ENCODE measurements at places on chromosomes 3 and 15. TPM values are rescaled to one million over a fixed set of nuclear protein-coding genes. Genes with fewer than 3 reads are reported as not detected.
A peak's percentile ranks its signal among the peaks of the same experiment; 100 is the strongest.

TNNC1 gene
- 3.3 TPM for total RNA-seq

STT3B gene
- total RNA-seq, result 196 TPM

DNA sequence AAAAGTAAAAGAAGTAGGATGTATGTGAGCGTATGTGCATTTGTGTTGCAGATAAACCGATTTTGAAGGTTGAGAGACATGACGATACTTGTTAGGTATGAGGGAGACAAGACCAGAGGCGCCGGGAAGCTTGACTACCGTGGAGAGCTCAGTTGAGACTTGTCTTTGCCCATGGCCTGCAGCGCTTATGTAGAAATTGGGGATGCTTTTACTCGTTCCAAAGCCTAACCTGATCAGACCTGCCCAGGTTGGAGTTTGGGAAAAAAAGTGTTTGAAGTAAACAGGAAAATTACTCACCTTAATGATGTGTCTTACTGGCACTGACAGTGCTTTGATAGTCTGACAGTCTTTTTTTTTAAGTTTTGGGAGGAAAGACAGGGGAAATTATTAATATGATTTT is 202.8 kb downstream of the TP63 start:
- DNase-seq, result no peak

DNA sequence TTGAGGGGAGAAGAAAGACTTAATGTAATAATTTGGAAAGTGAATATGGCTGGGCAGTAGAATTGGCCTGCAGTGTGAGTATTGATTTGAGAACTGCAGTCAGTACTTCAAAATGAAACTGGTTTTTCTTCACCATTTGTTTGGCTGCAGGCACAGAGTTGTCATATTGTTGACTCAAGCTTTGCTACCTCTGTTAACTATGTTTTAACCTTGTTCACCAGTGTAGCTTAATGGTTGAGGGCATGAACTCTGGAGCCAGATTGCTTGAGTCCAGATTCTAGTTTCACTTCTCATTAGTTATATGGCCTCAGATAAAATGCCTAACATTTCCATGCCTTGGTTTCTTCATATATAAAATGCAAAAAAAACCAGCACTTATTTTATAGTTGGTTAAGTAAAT is 64.1 kb downstream of the CFAP44 start:
- no peak for DNase-seq

MAP2K1 gene
- total RNA-seq, result 42.8 TPM

- DNase-seq, result no peak
Measured at GRCh38 chr15:78565951-78566774, 843 bp downstream of the CHRNA5 start.

TNK2 gene
- 28.3 TPM for total RNA-seq

FBXO40 gene
- total RNA-seq, result 0.06 TPM

DNA sequence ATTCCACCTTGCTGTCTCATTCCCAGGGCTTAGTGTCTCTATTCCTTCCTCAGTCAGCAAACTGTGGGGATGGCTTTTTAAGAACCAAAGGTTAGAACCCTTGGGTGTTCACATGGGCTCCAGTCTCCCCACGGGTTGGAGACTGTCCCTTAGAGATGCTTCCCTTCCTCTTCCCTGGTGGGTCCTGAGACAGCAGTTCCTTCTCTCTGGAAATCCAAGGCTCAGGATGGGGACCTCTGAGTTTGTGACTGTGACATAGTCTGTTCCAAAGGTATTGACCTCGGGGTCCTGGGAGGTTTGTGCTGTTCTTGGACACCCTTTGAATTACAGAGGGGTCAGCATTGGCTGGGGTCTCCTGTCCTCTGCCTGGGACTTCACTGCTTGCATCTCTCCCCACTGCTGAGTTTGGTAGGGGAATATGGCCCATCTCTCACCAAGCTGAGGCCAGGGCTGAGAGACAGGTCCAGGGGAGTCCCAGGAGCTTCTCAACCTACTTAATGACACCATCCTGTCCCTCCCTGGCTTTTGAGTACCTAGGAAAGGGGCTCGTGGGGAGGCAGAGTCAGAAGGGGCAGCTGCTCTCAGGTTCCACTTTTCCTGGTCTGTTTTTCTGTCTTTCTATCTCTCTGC is 1.5 kb downstream of the GRM2 start:
- no peak for DNase-seq

MRPS22 gene
- 59.3 TPM for total RNA-seq

DNA sequence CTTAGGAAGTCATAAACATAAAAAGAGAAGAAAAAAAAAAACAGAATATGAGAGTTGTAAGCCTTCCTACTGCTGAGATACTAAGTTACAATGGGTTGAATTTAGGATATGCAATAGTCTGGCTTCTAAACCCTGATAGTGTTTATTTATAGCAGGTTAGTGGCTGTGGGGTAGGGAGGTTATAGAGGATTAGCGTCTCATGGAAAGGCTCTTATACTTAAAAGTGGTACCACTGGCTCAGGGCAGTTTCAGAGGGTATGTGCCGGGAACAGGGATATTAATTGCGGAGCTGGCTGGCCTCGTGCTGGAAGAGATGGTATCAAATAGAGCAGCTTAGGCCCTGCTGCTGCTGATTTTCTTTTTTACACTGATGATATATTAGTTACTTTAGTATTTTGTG is 60.8 kb downstream of the PFN2 start:
- DNase-seq, result no peak

FRMD5 gene
- total RNA-seq, result 20.8 TPM

DNA sequence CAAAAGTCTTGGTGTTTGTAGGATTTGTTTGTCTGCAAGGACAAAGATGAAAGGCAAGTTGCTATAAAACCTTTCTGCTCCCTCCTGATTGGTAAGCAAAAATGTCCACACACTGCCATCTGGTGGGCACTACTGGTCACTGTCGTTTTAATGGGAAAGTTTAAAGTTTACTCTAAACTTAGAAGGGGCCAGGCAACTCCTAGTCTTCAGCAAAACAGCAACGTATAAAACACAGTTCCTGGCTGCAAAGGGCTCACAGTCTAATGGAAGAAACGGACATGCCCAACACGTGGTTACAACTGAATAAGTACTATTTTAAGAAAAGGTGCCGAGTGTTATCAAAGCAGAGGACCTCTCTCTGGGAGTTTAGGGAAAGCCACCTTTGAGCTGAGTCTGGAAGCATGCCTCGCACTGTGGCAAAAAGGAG is 23.7 kb upstream of the TPRG1 start:
- DNase-seq, result peak; percentile 54

DNA sequence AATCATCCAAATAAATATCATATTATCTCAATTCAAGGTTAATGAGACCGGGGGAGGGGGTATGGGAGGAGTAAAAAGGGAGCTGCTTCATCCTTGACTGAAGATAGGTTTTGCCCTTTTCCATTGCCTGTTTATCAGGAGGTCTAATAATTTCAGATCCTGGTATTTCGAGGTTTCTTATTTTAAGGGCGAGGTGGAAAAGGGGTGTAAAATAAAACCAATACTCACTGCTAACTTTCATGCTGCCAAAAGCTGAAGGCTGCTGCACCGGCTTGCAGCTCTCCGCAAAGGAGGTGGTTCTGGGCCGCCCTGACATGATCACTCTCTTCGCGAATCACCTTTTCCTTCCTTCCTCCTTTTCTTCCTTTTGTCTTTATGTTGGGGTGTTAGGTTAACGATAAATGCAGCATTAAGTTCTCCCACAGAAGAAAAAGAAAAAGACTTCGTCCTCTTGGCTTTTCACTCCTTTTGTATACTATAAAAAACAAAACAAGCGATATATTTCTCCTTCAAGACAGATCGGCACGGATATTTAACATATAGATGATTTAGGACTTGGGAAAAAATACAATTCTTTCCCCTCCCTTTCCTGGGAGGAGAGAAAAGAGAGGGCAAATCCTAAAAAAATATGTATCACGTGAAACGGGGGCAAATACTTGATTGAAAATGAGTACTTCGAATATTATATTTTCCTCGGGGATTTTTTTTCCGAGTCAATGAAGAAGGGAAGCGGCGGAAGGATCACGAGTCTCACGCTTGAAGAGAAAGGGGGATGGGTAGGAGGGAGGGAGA is 932 bp downstream of the GSK3B start:
- peak; percentile 95 for DNase-seq

GRCh38 chr3:118990823-118991560 is 43.7 kb downstream of the IGSF11 start:
- no peak for DNase-seq

DNA sequence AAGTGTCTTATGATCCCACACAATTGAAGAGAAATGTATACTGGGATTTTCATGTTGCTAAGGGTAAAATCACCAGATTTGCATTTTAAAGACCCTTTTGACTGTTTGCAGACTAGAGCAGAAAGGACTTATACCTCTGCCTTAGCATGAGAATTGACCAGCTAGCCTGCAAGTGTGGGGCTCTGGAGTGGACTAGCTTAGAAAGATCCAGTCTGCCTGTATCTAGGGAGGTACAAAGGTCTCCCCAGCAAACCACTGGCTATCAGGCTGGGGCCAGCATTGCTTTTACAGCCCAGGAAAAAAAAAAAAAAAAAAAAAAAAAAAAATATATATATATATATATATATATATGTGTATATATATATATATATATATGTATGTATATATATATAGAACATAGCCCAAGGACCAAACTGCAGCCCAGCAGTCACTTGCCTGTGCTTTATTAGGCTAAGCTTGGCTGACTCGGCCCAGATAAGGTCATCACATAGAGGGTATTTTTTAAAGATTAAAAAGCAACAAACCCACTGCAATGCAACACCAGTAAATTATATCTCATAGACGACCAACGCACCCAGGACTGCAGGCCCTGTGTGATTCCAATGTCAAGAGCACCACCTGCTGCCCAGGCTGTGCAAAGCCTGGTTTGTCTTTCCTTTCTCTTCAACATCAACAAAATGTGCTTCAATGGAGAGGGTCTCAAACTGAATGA is 63.7 kb downstream of the DCLK3 start:
- DNase-seq, result peak; percentile 91

GRCh38 chr15:81485806-81486205 is 111.8 kb upstream of the TMC3 start:
- no peak for DNase-seq

DNA sequence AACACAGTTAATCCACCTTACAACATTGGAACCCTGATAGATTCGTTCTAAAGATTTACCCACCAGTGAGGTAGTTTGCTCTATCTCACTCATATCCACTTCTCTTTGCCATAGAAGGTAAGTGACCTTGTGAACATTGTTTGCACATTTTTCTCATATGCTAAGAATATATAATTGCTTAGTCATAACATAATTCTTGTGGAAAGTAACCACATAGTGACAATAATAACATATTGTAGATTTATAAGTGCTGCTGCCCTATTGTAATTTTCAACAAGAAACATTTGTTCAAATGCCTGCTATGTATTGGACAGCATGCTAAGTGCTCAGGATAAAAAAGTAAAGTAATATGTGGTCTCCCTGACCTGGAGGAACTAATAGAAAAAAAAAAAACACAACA is 554.2 kb upstream of the KCNMB2 start:
- DNase-seq, result no peak

MYO9A gene
- total RNA-seq, result 116 TPM

- DNase-seq, result no peak
Measured at GRCh38 chr3:113286524-113286923, 75.2 kb downstream of the BOC start.

GRCh38 chr3:108669208-108669607 is 79.7 kb downstream of the DZIP3 start:
- no peak for DNase-seq

DNA sequence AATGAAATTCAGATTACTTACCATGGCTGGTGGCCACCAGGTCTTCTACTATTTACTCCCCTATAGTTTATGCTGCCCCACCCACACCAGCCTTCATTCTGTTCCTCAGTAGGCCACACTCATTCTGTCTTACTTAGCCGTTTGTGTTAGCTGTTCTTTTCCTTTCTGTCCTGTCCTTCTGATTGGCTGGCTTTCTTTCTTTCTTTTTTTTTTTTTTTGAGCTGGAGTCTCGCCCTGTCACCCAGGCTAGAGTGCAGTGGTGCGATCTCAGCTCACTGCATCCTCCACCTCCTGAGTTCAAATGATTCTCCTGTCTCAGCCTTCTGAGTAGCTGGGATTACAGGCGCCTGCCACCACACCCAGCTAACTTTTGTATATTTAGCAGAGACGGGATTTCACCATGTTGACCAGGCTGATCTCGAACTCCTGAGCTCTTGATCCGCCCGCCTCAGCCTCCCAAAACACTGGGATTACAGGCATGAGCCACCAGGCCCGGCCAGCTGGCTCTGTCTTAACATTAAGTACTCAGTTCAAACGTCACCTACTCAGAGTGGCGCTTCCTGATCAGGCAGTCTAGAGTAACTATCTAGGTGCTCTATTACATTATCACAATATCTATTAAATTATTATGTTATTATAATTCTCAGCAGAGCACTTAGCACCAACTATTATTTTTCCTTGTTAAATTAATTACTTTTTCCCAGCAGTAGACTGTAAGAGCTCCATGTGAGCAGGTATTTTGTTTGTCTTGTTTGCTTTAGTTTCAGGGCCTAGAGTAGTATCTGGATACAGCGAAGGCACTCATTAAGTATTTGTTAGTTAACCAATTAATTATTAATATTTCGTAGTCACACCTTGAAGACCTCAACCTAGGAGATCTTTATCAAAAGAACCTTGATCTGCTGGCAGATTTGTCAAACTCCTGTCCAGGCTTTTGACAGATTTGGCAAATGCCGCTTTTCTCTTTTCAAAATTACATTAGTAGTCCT is 6.4 kb downstream of the CMSS1 start:
- DNase-seq, result no peak

B3GALNT1 gene
- total RNA-seq, result 52.8 TPM

DNA sequence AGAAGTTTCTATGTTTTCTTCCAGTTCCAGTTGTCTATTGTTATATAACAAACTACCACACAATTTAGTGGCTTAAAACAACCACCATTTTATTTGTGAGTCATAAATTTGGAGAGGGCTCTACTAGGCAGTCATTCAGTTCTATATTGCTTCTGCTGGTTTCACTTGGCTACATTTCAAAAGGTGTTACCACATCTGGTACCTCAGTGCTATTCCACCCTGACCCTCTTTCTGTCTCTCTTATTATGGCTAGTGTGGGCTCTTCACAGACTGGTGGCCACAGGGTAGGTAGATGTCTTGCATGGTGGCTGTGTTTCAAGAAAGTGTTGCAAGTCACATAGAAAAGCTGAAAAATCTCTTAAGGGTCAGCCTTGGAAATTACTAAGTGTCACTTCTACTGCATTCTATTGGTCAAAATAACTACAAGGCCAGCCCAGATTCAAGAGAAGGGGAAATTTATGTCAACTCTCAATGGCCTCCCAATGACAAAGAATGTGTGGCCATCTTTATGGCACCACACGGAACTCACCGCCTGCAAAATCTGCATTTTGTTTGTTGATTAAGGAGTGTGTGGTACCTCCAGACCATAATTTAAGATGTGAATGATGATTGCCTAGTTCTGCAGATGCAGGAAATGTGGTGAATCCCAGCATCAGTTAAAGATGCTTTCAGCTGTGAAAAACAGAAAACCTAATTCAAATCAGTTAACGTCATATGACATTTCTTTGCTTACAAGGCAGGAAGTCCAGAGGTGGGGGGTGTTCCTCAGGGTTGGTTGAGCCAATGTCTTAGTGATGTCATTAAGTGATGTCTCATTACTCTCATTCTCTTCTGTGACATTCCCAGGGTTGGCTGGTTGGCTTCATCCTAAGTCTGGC is 105.8 kb upstream of the RASGRP1 start:
- no peak for DNase-seq

Measured in spinal cord (tissue), 10 donors.